ENCODE measurements at places on chromosomes 2 and 18.

DNA sequence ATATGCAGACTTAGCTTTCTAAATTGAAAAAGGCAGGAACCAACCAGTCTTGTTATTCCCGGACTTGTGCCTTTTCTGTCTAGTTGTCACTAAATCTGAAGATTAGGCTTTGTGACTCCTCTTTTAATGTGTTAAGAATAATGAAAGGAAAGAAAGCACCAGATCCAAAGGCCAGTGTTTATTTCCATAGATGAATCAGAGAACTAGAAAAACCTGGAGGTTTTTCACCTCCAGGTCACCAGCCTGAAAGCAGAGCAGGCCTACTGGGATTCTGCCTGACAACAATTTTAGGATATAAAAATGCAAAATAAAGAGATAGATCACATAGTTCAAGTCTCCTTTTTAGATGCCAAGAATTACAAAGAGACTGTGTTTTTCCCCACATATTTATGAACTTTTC lies 160.4 kb downstream of the GULP1 start:
- DNase-seq, result no peak

DNA sequence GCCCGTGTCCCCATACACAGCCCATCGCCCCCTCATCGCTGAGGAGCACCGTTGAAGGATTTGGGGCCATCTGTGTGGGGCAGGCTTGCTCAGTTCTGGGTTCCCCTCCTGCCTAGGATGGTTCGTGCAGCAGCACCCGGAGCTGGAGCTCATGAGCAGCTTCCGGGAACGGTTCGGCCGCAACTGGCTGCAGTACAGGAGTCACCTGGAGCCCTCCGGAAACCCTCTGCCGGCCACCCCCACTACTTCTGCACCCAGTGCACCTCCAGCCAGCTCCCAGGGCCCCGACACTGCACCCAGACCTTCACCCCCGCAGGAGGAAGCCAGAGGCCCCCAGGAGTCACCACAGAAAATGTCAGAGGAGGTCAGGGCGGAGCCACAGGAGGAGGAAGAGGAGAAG lies 10.3 kb downstream of the STK11IP start:
- no peak for DNase-seq

GRCh38 chr18:44096016-44096415 lies 584.7 kb upstream of the SETBP1 start:
- no peak for DNase-seq

DNA sequence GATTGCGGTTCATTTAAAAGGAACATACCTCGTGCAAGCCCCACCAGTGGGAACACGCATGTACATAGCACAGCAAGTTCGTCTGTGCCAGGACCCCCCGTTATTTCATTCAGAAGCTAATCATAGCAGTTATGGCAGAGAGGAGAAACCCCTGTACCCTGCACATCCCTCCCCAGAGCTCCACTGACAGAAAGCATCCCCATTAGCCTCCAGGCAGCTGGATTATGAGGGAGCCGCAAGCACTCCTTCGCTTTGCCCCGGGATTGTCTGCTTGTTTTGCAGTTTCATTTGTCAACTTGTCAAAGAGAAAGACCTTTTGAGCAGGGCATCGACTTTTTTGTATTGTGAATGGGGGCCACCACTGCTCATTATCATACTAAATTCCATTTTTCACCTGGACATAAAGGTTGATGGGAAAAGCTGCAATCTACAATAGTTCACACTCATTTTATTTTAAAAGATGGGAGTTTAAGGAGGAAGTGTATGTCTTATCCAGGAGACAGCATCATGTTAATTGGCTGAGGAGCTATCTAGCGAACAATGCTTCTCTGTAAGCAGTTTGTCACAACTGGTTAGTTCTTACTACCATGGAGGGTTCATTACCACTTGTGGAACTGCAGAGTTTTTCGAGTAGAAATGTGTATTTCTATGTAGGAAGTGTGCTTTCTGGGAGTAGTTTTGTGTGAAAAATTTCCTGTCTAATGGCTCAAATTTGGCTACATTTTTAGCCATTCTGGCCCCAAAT lies 255.3 kb downstream of the THSD7B start:
- DNase-seq, result no peak

GRCh38 chr2:224038049-224038829 lies 847 bp downstream of the SERPINE2 start:
- no peak for DNase-seq

DNA sequence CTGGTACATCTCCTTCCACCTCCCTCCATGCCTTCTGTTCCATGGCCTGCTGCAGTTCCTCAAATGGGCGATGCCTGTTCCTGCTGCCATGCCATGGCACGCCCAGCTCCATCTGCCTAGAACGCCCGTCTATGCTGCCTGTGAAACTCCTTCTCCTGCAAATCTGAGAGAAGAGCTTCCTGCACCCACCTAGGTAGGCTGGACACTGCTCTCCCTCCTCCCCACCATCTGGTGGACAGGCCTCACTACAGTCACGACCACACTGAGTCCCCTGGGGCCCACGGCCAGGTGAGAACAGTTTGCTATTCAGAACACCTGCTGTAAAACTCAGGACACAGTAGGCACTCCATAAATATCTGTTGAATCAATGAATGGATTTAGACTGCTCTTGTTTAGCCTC lies 92.4 kb downstream of the LAMA1 start:
- DNase-seq, result no peak

DNA sequence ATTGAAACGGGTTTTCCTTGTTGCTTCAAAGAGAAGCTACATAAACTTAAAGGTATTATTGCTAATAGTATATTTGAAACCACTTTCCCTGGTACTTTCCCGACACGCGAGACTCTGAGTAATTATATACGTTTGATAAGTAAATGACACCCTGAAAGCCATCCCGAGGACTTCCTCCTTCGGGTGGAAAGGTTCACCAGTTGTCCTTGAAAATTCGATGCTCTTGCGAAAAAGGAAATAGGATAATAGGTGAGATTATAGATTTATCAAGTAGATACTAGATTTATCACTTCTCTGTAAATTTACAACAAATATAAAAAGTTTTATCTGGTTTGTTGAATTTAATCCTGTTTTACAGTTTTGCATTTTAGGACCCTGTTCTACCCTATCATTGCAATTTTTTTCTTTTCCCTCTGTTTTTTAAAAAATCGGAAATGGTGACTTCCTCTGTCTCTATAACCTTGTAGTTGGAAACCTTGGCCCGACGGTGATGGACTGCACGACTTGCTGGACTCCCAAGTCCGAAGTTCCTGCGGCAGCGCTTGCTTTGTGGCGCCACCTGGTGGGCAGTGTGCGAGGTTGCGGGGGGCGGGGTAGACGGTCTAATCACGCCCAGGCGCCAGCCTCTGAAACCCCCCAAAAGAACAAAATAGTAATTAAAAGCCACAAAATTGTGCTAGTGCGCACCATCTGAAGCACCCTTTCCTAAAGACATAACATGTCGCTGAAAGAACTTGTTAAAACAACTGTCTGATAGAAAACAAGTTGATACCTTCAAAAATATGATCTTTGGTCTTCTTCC lies 972 bp upstream of the DLX2 start:
- peak; percentile 73 for DNase-seq

DNA sequence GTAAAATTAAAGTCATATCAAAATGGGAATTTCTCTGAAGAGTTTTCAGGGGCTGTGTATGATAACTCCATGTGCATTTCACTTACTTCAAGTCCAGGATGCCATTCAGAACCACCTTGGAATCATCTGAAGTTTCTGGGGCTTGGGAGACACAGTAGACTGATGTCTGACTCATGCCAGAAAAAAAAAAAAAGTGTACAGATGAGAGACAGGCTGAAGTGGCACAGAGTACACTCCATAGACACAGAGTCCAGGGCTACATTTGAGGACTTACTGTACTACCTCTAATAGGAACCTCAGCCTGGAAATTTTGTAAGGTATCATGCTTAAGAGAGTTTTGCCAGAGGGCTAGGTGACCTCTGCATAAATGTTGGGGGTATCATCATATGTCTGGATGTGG lies 92.0 kb downstream of the SS18 start:
- DNase-seq, result no peak

DNA sequence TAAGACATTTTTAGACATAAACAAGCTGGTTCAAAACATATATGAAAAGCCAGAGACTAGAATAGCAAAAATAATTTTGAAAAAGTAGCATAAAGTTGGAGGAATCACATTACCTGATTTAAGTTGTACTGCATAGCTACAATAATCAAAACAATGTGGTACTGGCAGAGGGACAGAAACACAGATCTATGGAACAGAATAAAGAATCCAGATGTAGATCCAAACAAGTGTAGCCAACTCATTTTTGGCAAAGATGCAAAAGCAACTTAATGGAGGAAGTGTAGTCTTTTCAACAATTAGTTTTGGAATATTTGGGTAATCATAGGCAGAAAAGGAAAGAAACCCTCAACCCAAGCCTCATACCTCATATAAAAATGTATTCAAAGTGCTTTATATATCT lies 278.7 kb upstream of the ZNF521 start:
- DNase-seq, result no peak

DNA sequence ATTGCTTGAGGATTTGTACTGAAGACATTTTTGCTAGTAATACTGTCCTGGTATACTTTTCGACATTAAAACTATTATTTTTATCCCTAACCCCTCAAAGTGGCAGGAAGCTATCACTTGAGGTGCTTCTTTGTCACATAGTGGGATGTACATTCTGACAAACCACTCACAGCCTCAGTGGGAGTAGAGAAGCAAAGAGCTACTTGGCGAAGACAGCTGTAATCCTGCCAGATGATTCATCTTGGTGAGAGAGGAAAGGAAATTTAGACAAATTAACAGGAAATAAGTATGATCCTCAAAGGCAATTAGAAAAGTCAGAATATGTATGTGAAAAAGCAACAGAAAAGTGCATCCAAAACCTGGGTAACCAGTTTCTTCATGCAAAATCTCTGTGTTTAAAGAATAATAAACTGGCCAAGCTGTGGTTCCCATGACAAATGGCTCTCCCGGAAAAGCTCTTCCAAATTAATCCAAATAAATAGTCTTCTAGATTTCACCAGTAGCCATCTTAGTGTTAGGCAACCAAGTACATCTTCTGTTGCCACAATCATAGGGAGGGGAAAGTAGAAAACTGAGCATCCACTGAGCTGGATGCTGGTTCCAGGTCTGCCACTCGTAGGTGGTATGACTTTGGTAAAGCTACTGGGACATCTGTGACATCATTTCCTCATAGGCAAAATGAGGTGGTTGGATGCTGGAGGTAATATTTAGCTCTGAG lies 308.0 kb upstream of the LYPD1 start:
- DNase-seq, result no peak

GRCh38 chr2:225895126-225895525 lies 495.6 kb downstream of the NYAP2 start:
- DNase-seq, result no peak

- DNase-seq, result no peak
Observed at GRCh38 chr2:42244520-42244919, 75.4 kb downstream of the EML4 start.

Measured in midbrain (tissue), 1 donor.